Activated CD4-positive, alpha-beta T cell treated with anti-CD3 and anti-CD28 coated beads, Interleukin-2, amount 10 ng/mL, durations not matched to agents 24 days and 14 days (primary cell): ENCODE measurements at places on chromosomes 5 and 9. TPM values are rescaled to one million over a fixed set of nuclear protein-coding genes. Genes with fewer than 3 reads are reported as not detected.

- H3K36me3 ChIP-seq: no peaks in the 10 kb centered on the region
- no peak overlapping the region for H3K4me3 ChIP-seq
- H3K27me3 ChIP-seq: peaks cover 37% of the 10 kb centered on the region
- peaks cover 9% of the 10 kb centered on the region for H3K4me1 ChIP-seq
- no peak for DNase-seq
- no peak overlapping the region for H3K27ac ChIP-seq
Measured at GRCh38 chr5:176820937-176821336, 10.6 kb downstream of the UNC5A start.

- H3K27ac ChIP-seq: no peak overlapping the region
- no peaks in the 10 kb centered on the region for H3K4me1 ChIP-seq
- DNase-seq: no peak
- no peak overlapping the region for H3K4me3 ChIP-seq
Measured at GRCh38 chr9:107520186-107520585, 30.6 kb upstream of the KLF4 start.

- H3K36me3 ChIP-seq: no peaks in the 10 kb centered on the region
- no peak overlapping the region for H3K27ac ChIP-seq
- no peaks in the 10 kb centered on the region for H3K27me3 ChIP-seq
- no peaks in the 10 kb centered on the region for H3K4me1 ChIP-seq
- no peak overlapping the region for H3K4me3 ChIP-seq
Measured at GRCh38 chr9:17509151-17509550, 69.7 kb upstream of the SH3GL2 start.

GRCh38 chr5:171162165-171162564 is 146.9 kb upstream of the TLX3 start:
- DNase-seq: no peak
- peaks cover 2% of the 10 kb centered on the region for H3K27me3 ChIP-seq

DNA sequence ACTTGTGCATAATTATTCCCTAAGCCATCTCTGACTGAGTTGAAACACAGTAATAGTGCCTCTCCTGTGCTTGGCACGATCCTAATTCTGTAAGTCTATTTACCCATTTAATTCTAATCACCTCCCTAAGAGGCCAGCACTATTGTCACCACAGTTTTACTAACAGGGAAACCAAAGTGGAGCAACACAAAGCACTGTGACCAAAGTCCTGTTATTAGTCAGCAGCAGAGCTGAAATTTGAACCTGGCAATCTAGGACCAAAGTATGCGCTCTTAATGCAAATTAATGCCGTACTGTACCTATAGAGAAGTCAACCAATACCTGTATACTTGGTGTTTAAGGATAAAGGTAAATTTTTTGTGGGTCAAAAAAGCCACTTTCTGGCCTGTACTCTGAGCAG is 77.1 kb upstream of the CNTLN start:
- no peaks in the 10 kb centered on the region for H3K36me3 ChIP-seq
- no peak for DNase-seq
- H3K4me3 ChIP-seq: no peak overlapping the region
- H3K27ac ChIP-seq: no peak overlapping the region
- H3K27me3 ChIP-seq: no peaks in the 10 kb centered on the region
- no peaks in the 10 kb centered on the region for H3K4me1 ChIP-seq

DNA sequence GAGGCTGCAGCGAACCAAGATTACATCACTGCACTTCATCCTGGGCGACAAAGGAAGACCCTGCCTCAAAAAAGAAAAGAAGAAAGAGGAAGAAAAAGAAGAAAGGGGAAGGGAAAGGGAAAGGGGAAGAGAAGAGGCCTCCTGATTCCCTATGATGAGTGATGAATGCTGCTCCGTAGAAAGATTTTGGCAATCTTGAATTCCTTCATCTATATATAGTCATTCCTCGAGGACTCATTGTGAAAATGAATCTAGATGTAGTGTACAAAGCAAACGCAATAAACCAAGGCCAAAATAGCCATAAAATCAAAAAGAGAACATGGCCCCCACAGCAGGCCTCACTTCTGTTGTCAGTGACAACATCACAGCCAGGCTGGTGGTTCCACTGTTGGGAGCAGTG is 218.0 kb downstream of the DCP2 start:
- peaks cover 2% of the 10 kb centered on the region for H3K27me3 ChIP-seq
- H3K27ac ChIP-seq: no peak overlapping the region
- no peaks in the 10 kb centered on the region for H3K36me3 ChIP-seq
- no peak overlapping the region for H3K4me3 ChIP-seq

GRCh38 chr5:74094096-74094781 is 468.2 kb downstream of the ARHGEF28 start:
- no peak overlapping the region for H3K27ac ChIP-seq
- no peak overlapping the region for H3K4me3 ChIP-seq
- no peak for DNase-seq
- H3K36me3 ChIP-seq: no peaks in the 10 kb centered on the region

DNA sequence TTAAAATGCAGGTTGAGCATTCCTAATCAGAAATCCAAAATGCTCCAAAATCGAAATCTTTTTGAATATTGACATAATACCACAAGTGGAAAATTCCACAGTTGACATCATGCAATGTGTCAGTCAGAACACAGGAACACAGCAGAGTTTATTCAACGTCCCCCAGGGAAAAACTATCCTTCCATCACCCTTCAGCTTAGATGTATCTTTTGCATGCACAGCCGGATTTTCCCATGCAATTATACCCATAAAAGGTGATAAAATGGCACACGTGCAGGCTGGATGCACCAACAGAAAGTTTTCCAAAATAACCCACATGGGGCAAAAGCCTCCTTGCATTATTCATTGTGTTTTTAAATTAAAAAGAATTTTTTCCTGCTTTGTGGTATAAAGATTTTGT is 71.2 kb downstream of the RAB24 start:
- H3K36me3 ChIP-seq: peaks cover 21% of the 10 kb centered on the region
- DNase-seq: no peak
- H3K4me1 ChIP-seq: peaks cover 10% of the 10 kb centered on the region
- H3K27ac ChIP-seq: no peak overlapping the region
- no peak overlapping the region for H3K4me3 ChIP-seq

DNA sequence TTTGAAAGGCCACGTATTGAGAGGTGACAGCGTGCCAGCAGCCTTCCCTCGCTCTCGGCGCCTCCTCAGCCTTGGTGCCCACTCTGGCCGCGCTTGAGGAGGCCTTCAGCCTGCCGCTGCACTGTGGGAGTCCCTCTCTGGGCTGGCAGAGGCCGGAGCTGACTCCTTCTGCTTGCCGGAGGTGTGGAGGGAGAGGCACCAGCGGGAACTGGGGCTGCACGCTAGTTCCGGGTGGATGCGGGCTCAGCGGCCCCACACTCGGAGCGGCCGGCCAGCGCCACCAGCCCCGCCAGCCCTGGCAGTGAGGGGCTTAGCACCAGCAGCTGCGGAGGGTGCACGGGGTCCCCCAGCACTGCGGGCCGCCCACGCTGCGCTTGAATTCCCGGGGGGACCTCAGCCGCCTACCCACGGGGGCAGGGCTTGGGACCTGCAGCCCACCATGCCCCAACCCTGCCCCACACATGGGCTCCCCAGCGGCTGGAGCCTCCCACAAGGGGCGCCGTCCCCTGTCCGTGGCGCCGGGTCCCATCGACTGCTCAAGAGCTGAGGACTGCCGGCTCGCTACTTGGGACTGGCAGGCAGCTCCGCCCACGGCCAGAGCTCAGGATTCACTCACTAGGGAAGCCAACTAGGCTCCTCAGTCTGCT is 4.4 kb upstream of the OTULINL start:
- H3K4me3 ChIP-seq: no peak overlapping the region
- no peak for DNase-seq
- H3K36me3 ChIP-seq: no peaks in the 10 kb centered on the region
- H3K27ac ChIP-seq: no peak overlapping the region

- peaks cover 62% of the 10 kb centered on the region for H3K4me1 ChIP-seq
- H3K4me3 ChIP-seq: peak overlapping the region; percentile 65
- peak; percentile 79 for DNase-seq
Measured at GRCh38 chr9:99134893-99135341, 30.0 kb downstream of the TGFBR1 start.

- peaks cover 18% of the 10 kb centered on the region for H3K27me3 ChIP-seq
- peak overlapping the region; percentile 72 for H3K4me3 ChIP-seq
- H3K4me1 ChIP-seq: peaks cover 25% of the 10 kb centered on the region
Measured at GRCh38 chr9:134407121-134407779, 81.0 kb downstream of the RXRA start.

DNA sequence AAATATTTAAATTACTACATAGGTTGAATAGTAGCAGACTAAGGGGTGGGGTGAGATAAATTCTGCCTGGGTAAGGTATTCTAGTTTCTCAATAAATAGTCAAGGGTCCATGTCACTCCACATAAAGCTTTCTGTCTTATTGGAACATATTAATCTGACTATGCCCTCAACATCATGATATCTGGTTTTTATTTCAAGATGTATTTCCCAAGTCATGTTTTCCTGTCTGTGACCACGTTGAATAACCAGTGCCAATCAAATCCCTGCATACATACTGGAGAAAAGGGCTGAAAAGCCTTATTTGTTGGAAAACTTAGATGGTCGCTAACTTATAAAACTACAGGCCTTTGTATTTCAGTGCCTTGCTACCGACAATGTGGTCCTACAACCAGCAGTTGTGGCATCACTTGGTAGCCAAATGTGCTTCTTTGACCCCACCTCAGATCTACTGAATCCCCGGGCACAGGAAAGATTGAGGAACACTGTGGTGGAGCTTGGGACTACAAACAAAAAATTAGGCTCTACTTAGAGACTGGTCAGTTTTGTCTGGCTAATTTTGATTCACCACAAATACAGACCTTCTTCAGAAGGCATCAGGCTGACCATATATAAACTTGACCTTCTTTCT is 39.4 kb downstream of the ALDH1A1 start:
- H3K27ac ChIP-seq: no peak overlapping the region
- H3K36me3 ChIP-seq: no peaks in the 10 kb centered on the region
- H3K4me3 ChIP-seq: no peak overlapping the region

DNA sequence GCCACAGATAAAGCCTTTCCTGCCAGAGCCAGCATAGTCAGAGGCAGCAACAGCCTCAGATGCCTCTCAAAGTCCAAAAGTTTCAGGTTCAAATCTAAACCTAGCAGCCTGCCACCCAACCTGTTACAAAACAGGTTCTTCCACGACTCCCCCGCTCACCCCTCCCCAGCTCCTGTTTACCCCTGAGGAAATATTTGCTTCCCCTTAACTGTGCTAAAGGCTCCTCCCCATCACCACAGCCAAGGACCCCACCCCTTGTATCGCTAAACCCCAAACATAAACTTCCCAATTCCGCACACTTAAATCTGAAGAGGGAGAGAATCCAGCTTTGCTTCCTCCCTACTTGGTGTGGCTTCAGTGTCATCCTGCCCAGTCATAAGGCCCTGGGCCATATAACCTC is 15.4 kb upstream of the VDAC1 start:
- H3K27ac ChIP-seq: no peak overlapping the region
- H3K4me1 ChIP-seq: no peaks in the 10 kb centered on the region
- no peak for DNase-seq
- no peak overlapping the region for H3K4me3 ChIP-seq
- peaks cover 8% of the 10 kb centered on the region for H3K27me3 ChIP-seq

GRCh38 chr5:154002511-154003020 is 36.1 kb downstream of the FAM114A2 start:
- H3K27me3 ChIP-seq: no peaks in the 10 kb centered on the region
- H3K36me3 ChIP-seq: peaks cover 19% of the 10 kb centered on the region
- H3K4me1 ChIP-seq: peaks cover 3% of the 10 kb centered on the region
- H3K27ac ChIP-seq: no peak overlapping the region
- DNase-seq: no peak
- no peak overlapping the region for H3K4me3 ChIP-seq

DNA sequence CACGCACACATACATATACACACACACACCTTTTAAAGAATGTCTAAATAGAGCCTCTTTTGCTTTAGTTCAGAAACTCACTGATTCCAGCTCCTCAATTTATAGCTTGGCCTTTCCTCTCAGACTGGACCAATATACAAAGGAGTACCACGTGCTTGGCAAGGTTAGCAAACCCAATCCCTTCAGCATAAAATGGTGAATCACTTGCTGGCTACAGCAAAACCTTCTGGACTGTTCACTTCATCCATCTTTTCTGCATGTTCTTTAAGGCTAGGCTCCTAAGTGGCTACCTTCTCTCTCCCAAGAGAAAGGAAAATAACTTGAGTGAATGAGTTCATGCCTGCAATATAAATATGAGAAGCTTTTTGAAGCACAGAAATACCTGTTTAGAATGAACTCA is 109.7 kb downstream of the LPAR1 start:
- no peak overlapping the region for H3K27ac ChIP-seq
- DNase-seq: no peak
- no peaks in the 10 kb centered on the region for H3K36me3 ChIP-seq
- no peak overlapping the region for H3K4me3 ChIP-seq

Gene SV2C
- not detected in 2 replicates for total RNA-seq

Gene PFDN1
- total RNA-seq: 51.5 and 57.9 TPM in 2 replicates

Gene CDH9
- total RNA-seq: not detected in 2 replicates

Gene DBH
- not detected in 2 replicates for total RNA-seq

Gene OTP
- total RNA-seq: not detected in 2 replicates

Gene KIF12
- not detected in 2 replicates for total RNA-seq

Gene PBX3
- 26.1 and 27.7 TPM in 2 replicates for total RNA-seq

Gene TAS2R1
- not detected in 2 replicates for total RNA-seq

Gene PHF24
- 0.14 and 0.57 TPM in 2 replicates for total RNA-seq

Gene SPAG8
- 0.21 and 0.52 TPM in 2 replicates for total RNA-seq
